M059J (cell line): ENCODE measurements at places on chromosomes 12 and 14. TPM values are rescaled to one million over a fixed set of nuclear protein-coding genes. Genes with fewer than 3 reads are reported as not detected.

DNA sequence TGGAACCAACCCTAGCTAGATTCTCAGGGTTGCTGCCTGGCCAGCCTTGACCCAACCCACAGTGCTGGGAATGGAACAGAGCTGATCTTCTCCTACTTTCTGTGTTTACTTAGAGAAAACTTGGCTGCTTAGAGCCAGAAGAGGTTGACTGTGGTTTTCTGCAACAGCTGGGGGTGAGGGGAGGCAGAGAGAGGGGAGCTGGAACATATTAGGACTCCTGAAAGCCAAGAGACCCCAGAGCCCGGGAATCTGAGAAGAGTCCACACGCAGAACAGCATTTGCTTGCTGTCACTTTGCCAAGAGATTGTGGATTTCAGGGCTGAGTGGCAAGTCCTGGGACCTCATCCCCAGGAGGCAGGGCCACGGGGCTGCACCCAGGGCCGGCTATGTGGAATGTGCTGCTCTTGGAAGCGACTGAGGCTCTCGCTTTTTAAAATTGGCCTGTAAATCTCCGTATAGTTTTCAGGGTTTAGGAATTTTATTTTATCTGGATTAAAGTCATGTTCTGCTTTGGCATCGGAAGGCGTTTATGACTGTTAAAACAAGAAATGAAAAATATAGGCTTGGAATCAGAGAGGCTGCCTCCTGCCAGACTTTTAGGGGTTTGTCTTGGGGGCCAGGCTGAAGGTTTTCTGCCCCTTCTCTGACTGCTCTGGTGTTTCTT, 22.3 kb upstream of the MED13L start:
- DNase-seq = no peak

- no peak for DNase-seq
Measured at GRCh38 chr14:71341156-71341555, 433.9 kb downstream of the PCNX1 start.

- no peak for DNase-seq
Measured at GRCh38 chr12:5430641-5431603, 986 bp upstream of the NTF3 start.

DNA sequence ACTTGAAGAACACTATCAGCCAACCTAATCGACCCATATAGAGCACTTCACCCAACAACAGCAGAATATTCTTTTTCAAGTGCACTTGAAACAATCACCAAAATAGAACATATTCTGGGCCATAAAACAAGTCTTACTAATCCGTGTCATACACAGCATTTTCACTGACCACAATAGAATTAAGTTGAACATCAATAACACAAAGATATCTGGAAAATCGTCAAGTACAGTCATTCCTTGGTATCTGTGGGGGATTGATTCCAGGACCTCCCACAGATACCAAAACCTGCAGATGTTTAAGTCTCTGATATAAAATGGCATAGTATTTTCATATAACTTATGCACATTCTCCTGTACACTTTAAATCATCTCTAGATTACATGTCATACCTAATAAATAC, 295.7 kb downstream of the BCL11B start:
- DNase-seq = no peak

- DNase-seq = no peak
Measured at GRCh38 chr12:124105546-124105945, 132.5 kb downstream of the ZNF664 start.

GRCh38 chr12:3341594-3341993, 149.4 kb upstream of the PRMT8 start:
- DNase-seq = no peak

GRCh38 chr14:52355526-52355925, 41.4 kb downstream of the PTGER2 start:
- DNase-seq = peak; percentile 73

GRCh38 chr14:56199982-56200577, 81.9 kb downstream of the PELI2 start:
- peak; percentile 11 for DNase-seq

DNA sequence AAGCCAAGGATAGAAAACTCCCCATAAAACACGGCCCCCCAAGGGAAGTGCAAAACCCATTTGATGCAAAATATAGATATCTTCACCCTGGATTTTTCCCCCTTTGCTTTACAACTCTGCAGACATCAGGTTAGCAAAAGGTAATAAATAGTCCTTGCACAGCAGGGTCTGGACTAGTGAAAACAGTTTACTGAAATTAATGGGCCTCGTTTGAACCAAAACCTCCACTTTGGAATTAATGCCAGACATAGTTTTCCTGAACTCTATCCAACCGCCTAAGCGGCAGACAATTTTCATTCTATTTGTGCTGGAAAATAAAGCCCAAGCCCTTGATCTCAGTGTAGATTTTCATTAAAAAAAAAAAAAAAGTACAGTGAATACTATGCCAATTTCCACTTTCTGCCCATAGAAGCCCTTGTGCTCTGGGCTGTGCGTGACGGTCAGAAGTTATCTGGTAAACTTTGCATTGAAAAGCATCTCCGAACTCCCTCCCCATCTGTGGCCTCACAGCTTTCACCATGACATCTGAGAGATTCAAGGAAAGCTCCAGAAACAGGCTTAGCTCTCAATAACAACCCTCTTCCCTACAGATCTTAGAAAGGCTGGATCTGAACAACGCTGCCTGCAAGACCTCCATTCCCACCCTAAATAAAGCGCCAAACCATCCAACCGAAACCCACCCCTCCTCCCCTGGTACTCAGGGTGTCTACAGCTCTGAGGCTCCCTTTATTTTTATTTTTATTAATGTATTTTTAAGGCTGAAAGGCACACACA, 11.0 kb upstream of the IRF2BPL start:
- peak; percentile 58 for DNase-seq

- no peak for DNase-seq
Measured at GRCh38 chr12:132144810-132145168, 532 bp downstream of the NOC4L start.

GRCh38 chr14:61705017-61705416, 9.7 kb downstream of the HIF1A start:
- DNase-seq = no peak

DNA sequence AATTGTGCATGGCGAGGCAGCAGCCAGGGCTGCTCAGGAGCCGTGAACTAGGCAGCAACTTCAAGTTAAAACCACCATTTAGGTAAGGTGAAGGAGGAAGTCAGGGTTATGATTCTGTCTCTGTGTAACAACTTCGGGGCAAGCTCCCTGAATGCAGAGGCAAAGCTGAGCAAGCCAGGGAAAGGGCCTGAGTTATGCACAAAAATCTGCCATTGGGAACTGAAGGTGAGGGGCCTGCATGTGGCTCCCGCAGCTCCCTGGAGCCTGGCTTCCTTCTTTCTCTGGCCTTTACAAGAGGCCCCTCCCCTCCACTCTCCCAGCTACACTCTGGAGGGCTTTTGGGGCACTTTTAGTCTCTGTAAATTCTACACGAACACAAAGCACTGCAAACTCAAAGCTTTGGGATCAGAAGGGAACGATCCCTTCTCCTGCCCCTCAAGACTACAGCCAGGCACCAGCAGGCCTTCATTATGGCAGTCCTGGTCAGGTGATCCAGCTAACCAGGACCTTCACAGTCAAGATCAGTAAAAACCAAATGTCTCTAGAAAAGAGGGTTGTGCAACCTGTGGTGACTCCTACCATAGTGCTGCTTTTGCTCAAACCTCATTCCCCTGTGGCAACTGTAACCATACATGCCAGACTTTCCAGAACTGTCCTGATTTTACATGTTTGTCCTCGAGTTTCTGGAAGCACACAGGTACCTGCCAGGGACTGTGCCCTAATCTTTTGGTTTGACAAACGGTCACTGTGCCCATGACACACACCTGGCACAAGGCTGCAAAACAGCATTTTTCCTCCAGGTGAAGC, 67.2 kb upstream of the PTGR2 start:
- peak; percentile 57 for DNase-seq

- peak; percentile 81 for DNase-seq
Measured at GRCh38 chr14:61475316-61475715, 153.9 kb downstream of the PRKCH start.

GRCh38 chr12:1939801-1940607, 21.6 kb upstream of the CACNA2D4 start:
- DNase-seq = peak; percentile 68

GRCh38 chr14:67529947-67530935, 2.8 kb upstream of the PLEKHH1 start:
- no peak for DNase-seq

GRCh38 chr14:73612339-73613045, at the start of gene ACOT6:
Gene ACOT6 (plus strand): TSS chr14:73612517. CDS start chr14:73612572, 55 bp downstream.
- DNase-seq = peak; percentile 70

DNA sequence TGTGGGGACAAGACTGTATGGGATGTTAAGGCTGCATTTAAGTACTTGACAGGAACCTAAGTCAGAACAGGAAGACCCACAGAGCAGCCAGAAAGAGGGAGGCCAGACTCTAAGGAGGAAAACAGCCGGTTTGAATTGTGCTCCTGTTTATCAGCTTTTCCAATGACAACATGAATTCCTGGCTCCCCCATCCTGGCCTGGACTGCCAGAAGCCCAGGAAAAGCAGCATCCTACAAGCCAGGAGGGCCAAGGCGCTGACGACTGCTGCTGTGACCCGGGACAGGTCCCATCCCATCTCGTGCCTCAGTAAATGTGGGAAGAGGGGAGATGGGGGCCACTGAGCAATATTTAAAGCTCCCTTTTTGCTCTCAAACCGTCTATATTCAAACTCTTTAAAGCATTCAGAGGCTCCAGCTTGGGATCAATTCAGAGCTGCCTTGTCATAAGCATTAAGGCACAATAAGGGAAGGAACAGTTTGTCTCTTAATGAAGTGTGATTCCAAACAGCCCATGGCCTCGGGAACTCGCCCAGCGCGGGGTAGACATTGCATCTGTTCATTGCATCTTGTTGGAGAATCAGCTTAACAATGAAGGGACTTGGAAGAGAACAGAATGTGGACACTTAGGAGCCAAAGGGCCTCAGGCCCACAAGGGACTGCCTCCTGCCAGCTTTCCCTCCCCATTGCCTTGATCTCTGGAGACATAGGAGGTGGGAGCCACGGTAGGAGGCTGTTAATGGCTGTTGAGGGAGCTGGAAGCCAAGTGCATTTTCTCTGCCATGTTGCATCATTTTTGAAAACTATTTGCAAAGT, 49.6 kb downstream of the CMKLR1 start:
- DNase-seq = no peak

The SMCO2 gene
- total RNA-seq = 1.6 TPM in 1 of 2 replicates, not detected in the other

The EIF2S1 gene
- total RNA-seq = 304 and 324 TPM in 2 replicates

The SLC5A8 gene
- total RNA-seq = 0.05 TPM in 1 of 2 replicates, not detected in the other

The BEST3 gene
- total RNA-seq = 0.02 TPM in 1 of 2 replicates, not detected in the other

The BBOF1 gene
- total RNA-seq = 1.2 and 5.0 TPM in 2 replicates

The TAS2R43 gene
- 0.25 TPM in 1 of 2 replicates, not detected in the other for total RNA-seq

The IFNG gene
- not detected in 2 replicates for total RNA-seq

The OR4N2 gene
- total RNA-seq = not detected in 2 replicates

The ARG2 gene
- 22.6 and 26.4 TPM in 2 replicates for total RNA-seq

The GPR84 gene
- not detected in 2 replicates for total RNA-seq

The RIMBP2 gene
- 0.47 and 0.81 TPM in 2 replicates for total RNA-seq

The KLHL33 gene
- total RNA-seq = not detected in 2 replicates

The MYL2 gene
- not detected in 2 replicates for total RNA-seq
